ENCODE measurements at places on chromosomes 5 and 9.

DNA sequence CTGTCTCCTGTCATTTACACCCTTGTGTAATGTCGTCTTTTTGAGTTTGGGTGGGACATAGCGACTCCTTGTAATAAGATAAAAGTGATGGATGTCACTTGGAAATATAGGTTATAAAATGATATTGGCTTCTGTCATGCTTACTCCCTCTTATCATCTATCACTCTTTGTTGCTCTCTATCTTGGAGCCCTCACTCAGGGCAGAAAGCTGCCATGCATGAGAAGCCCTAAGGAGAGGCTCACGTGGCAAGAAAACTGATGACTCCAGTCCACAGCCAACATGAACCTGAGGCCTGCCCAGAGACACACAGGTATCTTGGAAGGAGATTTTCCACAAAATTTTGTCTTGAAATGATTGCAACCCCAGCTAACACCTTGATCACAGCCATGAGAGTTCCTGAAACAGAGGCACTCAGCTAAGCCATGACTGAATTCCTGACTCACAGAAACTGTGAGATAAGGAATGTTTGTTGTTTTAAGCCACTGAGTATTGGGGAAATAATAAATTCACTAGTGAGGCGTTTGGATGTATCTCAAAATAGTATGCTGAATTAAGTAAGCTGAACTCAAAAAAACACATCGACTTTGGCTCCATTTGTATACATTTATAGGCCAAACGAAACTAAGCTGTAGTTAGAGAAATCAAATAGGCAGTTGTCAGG is 216.7 kb downstream of the CDH18 start:
- no peak for DNase-seq

- DNase-seq: no peak
Observed at GRCh38 chr9:100100146-100100667, 1.2 kb downstream of the INVS start.

DNA sequence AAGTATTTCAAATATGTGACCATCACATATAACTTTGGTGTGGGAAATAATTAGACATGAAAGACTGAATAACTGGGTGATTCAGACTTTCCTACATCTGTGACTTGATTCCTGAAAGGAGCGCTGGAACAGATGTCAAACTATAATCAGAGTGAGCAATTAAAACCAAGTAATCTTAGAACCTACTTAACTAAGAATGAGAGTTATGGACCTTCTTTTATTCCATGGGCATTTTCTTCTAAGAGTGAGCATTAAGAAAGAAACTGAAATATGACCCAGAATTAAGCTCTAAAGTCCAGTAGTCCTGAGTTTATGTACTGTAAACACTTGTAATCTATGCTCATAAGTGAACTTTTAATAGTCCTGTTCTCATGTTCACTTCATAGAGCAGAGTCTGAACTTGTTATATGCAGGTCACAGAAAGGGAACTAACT is 68.4 kb downstream of the PAM start:
- no peak for DNase-seq

GRCh38 chr5:180868960-180869359 is 7.9 kb upstream of the ZFP62 start:
- DNase-seq: peak; percentile 64

GRCh38 chr9:89122949-89123348 is 55.7 kb downstream of the SHC3 start:
- no peak for DNase-seq

- DNase-seq: no peak
Observed at GRCh38 chr9:14096258-14096922, 217.6 kb downstream of the NFIB start.

GRCh38 chr5:102223542-102224477 is 72.3 kb downstream of the SLCO4C1 start:
- DNase-seq: no peak

- no peak for DNase-seq
Observed at GRCh38 chr5:116454417-116454927, 120.2 kb downstream of the SEMA6A start.

GRCh38 chr5:109656829-109657228 is 32.9 kb upstream of the MAN2A1 start:
- peak; percentile 16 for DNase-seq

GRCh38 chr5:174355208-174355612 is 309.7 kb downstream of the NSG2 start:
- DNase-seq: no peak

DNA sequence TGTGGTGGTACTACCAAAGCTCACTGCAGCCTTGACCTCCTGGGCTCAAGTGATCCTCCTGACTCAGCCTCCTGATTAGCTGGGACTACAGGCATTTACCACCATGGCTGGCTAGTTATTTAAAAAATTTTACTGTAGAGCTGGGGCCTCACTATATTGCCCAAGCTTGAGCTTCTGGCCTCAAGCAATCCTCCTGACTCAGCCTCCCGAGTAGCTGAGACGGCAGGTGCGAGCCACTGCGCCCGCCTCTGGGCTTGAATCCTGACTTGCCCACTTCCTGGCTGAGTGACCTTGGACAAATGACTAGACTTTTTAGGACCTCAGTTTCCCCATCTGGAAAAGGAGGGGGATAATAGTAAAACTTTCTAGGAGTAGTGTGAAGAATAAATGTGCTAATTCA is 32.1 kb downstream of the NCS1 start:
- DNase-seq: no peak
